ENCODE measurements at places on chromosomes 1 and 21. TPM values are rescaled to one million over a fixed set of nuclear protein-coding genes. Genes with fewer than 3 reads are reported as not detected.
A peak's percentile ranks its signal among the peaks of the same experiment; 100 is the strongest.

DNA sequence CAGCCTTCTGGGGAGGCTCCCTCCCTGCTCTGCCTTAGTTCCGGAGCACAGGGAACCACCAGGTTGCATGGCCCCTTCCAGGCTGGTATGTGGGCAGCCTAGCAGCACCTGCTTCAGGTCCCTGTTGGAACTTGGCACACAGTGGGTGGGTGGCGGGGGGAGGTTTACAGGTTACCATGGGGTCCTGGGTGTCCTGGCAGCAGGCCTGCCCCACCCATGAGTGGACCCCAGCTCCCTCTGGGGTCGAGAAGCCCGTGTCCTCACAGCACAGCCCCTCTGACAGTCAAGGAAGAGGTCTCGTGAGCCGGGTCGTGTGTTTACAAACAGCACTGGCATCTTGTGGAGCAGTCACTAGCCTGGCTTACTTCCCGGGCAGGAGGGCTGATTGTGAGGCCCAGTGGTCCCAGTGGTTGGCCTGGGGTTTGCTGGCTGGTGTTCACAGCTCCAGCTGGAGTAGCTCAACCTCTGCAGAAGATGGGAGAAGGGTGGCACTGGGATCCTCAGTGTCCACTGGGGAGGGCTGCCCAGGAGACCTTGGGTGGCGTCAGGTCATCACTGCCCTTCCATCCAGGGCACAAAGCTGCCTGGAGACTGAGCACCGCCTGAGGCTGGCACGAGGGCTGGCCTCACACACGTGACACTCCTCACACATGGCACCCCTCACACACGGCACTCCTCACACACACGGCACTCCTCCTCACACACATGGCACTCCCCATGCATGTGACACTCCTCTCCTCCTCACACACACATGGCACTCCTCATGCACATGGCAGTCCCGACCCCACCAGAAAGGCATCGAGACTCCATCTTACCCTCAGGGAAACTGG is 100.9 kb downstream of the RIPK4 start:
- peak overlapping the region; percentile 76 for H3K27ac ChIP-seq
- no peak overlapping the region for H3K4me3 ChIP-seq
- H3K27me3 ChIP-seq: no peaks in the 10 kb centered on the region

GRCh38 chr1:42981255-42981805 is 22.7 kb upstream of the SLC2A1 start:
- no peak overlapping the region for H3K27ac ChIP-seq
- no peaks in the 10 kb centered on the region for H3K27me3 ChIP-seq
- no peaks in the 10 kb centered on the region for H3K4me1 ChIP-seq
- no peaks in the 10 kb centered on the region for H3K36me3 ChIP-seq

DNA sequence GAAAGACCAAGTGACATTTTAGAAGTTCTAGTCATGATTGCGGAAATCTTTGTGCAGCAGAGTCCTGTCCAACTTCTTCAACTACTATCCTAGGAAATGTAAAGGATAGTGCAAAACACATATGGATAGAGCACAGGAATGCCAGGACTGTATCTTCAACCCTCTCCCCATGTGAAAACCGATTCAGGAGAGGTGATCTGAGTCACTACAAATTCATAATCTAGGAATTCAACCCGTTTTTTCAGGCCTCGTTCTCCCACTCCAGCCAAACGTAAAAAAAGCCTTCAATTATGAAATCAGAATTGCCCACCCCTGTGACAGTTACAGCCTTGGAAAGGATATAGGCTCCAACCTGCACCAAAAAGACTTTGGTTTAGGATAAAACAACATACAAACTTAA is 52.9 kb upstream of the RGS1 start:
- H3K27me3 ChIP-seq: no peaks in the 10 kb centered on the region
- no peaks in the 10 kb centered on the region for H3K36me3 ChIP-seq
- no peak overlapping the region for H3K4me3 ChIP-seq
- H3K4me1 ChIP-seq: peaks cover 33% of the 10 kb centered on the region
- H3K27ac ChIP-seq: peak overlapping the region; percentile 46

The SPATA45 gene
- total RNA-seq: not detected

DNA sequence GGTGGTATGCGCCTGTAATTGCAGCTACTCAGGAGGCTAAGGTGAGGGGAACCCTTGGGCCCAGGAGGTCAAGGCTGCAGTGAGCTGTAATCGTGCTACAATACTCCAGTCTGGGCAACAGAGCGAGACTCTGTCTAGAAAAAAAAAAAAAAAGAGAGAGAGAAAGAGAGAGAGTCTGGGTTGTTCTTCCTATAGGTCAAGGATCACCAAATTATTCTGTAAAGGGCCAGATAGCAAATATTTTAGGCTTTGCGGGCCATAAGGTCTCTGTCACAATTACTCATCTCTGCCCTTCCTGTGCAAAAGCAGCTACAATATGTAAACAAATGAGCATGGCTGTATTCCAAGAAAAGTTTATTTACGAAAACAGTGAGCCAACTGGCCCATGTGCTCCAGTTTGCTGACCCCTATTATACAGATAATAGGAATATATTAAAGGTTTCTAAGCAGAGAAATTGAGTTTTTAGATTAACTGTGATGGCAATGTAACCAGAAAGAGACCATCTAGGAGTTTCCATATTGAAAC is 2.1 kb downstream of the SASS6 start:
- H3K4me1 ChIP-seq: peaks cover 19% of the 10 kb centered on the region
- DNase-seq: no peak
- no peaks in the 10 kb centered on the region for H3K27me3 ChIP-seq
- no peak overlapping the region for H3K4me3 ChIP-seq
- H3K36me3 ChIP-seq: no peaks in the 10 kb centered on the region

GRCh38 chr1:244324176-244324883 is 127.4 kb downstream of the ADSS2 start:
- H3K36me3 ChIP-seq: no peaks in the 10 kb centered on the region
- H3K4me3 ChIP-seq: no peak overlapping the region
- H3K27ac ChIP-seq: no peak overlapping the region
- H3K27me3 ChIP-seq: no peaks in the 10 kb centered on the region
- DNase-seq: no peak

DNA sequence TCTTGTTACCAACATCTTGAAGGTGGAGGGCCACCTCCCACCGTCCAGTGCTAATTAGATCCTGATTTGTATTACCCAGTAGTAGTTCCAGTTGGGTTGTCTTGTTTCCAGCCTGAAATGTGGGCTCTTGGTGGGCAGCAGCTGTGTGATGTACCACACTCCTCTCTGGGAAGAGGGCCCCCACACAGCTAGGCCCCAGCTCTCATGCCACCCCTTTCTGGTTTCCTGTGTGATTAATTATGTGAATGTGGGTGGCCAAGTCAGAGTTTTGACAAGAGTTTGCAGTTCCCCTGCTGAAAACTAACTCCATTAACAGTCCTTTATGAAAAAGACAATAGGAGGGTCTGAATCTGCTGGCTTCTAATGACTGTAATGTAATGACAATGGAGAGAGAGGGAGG is 3.8 kb downstream of the HMGB4 start:
- no peaks in the 10 kb centered on the region for H3K4me1 ChIP-seq
- H3K4me3 ChIP-seq: no peak overlapping the region
- H3K27ac ChIP-seq: no peak overlapping the region

DNA sequence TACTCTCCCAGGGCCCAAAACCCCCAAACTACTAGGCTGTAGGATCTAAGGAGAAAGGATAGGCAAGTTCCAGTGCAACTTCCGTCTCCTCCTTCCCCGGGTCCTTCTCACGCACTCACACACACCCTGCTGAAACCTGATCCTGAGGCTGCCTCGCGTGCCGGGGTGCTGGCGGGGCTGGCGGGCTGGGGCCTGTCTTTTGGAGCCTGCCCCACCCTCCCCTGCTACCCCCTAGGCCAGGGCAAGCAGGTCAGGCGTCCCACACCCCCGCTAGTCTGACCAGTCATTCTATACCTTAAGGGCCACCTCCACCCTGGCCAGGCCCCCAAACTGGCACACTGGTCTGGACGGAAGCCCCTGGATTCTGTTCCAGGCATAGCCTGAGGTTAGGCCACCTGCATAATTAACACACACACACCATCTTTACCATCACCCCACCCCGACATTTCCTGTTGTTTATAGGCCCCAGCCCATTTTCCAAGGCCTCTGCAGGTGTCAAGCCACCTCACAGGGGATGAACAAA is 48.3 kb upstream of the ARTN start:
- H3K4me3 ChIP-seq: no peak overlapping the region
- no peaks in the 10 kb centered on the region for H3K4me1 ChIP-seq
- H3K27ac ChIP-seq: no peak overlapping the region
- peaks cover 3% of the 10 kb centered on the region for H3K36me3 ChIP-seq
- no peaks in the 10 kb centered on the region for H3K27me3 ChIP-seq

- H3K4me1 ChIP-seq: peaks cover 12% of the 10 kb centered on the region
- H3K27ac ChIP-seq: no peak overlapping the region
- H3K27me3 ChIP-seq: no peaks in the 10 kb centered on the region
- H3K36me3 ChIP-seq: no peaks in the 10 kb centered on the region
Observed at GRCh38 chr1:221897321-221897721, 155.4 kb upstream of the DUSP10 start.

The MT1HL1 gene
- total RNA-seq: not detected

- DNase-seq: no peak
- no peak overlapping the region for H3K4me3 ChIP-seq
- peaks cover 45% of the 10 kb centered on the region for H3K36me3 ChIP-seq
- no peaks in the 10 kb centered on the region for H3K27me3 ChIP-seq
- no peak overlapping the region for H3K27ac ChIP-seq
- no peaks in the 10 kb centered on the region for H3K4me1 ChIP-seq
Observed at GRCh38 chr1:201666645-201667044, 127.7 kb downstream of the NAV1 start.

GRCh38 chr1:156859523-156860112 is 701 bp upstream of the INSRR start:
- H3K36me3 ChIP-seq: no peaks in the 10 kb centered on the region
- peaks cover 69% of the 10 kb centered on the region for H3K27me3 ChIP-seq
- DNase-seq: peak; percentile 93
- H3K27ac ChIP-seq: no peak overlapping the region
- peaks cover 14% of the 10 kb centered on the region for H3K4me1 ChIP-seq

- H3K4me3 ChIP-seq: no peak overlapping the region
- DNase-seq: no peak
- H3K36me3 ChIP-seq: no peaks in the 10 kb centered on the region
- H3K4me1 ChIP-seq: no peaks in the 10 kb centered on the region
Observed at GRCh38 chr1:92038695-92039346, 9.0 kb downstream of the EPHX4 start.

- no peak overlapping the region for H3K4me3 ChIP-seq
- H3K4me1 ChIP-seq: no peaks in the 10 kb centered on the region
- DNase-seq: no peak
Observed at GRCh38 chr1:163959622-163960021, 599.4 kb upstream of the PBX1 start.

DNA sequence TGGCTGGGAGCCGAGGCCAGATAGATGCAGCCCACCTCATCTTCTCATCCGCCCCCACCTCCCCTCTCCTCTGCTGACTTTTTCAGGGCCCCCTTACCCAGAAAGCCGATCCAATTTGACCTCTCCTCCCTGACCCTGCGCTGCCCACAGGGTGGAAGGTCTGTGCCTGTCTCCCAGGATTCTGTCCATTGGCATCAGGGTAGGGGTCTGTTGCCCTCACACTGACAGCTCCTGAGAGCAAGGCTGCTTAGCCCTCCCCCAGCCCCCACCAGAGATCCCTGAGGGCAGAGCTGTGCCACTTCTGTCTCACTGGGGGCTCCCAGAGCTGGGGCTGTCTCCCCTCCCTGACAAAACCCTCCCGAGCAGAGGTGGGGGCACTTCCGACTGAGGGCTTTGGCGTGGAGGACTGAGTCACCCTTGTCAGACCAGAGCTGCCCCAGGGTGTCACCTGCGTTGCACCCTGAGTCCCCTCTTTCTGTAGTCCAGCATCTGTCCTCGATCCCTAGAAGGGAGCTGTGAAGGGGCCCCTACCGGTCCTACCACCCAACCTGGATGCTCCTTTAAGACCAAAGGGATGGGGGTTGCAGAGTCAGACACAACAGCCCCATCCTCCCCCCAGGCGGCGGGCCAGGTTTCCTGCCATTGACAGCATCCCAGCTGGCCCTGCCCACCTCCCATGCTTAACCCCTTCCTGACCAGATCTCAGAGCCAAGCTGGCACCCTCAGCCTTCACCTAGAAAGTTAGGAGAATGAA is 2.4 kb upstream of the FAM110D start:
- no peaks in the 10 kb centered on the region for H3K36me3 ChIP-seq
- no peak overlapping the region for H3K27ac ChIP-seq
- peaks cover 35% of the 10 kb centered on the region for H3K27me3 ChIP-seq
- H3K4me3 ChIP-seq: no peak overlapping the region
- DNase-seq: no peak
- no peaks in the 10 kb centered on the region for H3K4me1 ChIP-seq

The KIF26B gene
- total RNA-seq: 22.1 TPM

DNA sequence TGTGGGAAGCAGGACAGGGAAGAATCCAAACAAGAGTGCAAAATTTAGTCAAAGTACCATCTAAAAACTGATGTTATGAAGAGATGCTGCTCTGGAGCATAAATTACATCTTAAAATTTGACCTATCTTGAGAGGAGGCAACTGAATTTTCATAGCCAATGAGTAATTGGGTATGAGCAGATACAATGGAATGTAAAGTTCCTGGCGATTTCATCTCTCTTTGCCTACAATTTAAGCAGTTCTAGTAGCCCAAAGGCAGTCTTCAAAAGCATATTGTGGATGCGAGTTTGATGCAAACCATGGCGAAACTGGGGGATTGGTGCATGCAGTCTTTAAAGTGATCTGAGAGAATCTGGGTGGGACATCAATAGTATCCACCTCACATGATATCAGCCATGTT is 1265.9 kb downstream of the BRINP3 start:
- no peaks in the 10 kb centered on the region for H3K27me3 ChIP-seq
- no peak overlapping the region for H3K27ac ChIP-seq
- H3K4me3 ChIP-seq: no peak overlapping the region
- no peak for DNase-seq
- H3K4me1 ChIP-seq: no peaks in the 10 kb centered on the region

DNA sequence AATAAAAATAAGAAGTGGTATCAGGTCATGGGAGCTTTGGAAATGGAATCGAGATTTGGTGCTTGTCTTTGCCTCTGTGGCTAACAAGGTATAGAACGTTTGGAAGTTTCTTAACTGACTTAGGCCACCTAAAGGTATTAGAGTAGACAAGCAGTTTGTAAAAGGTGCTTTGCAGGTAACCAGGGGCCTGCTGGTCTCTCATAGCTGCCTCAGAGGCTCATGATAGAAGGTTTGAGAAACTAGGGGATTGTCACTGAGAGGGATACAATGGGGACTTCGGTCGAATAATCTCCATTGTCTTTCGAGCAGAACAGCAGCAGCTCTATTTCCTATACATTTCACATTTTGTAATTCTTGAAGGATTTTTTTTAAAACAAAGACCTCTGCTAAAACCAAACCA is 37.6 kb downstream of the C21orf91 start:
- no peak for DNase-seq
- no peaks in the 10 kb centered on the region for H3K27me3 ChIP-seq
- no peak overlapping the region for H3K4me3 ChIP-seq
- peaks cover 2% of the 10 kb centered on the region for H3K36me3 ChIP-seq
- peaks cover 4% of the 10 kb centered on the region for H3K4me1 ChIP-seq
- H3K27ac ChIP-seq: no peak overlapping the region

GRCh38 chr1:46026531-46026930 is 105.9 kb downstream of the PIK3R3 start:
- DNase-seq: no peak
- no peaks in the 10 kb centered on the region for H3K27me3 ChIP-seq
- no peak overlapping the region for H3K27ac ChIP-seq

Data from osteoblast (primary cell).